ENCODE measurements at places on chromosomes 16 and 17.
A peak's percentile ranks its signal among the peaks of the same experiment; 100 is the strongest.

- no peaks in the 10 kb centered on the region for H3K27me3 ChIP-seq
- H3K36me3 ChIP-seq: no peaks in the 10 kb centered on the region
- no peak overlapping the region for H3K27ac ChIP-seq
- H3K4me1 ChIP-seq: no peaks in the 10 kb centered on the region
- DNase-seq: no peak
- no peak overlapping the region for H3K4me3 ChIP-seq
Measured at GRCh38 chr17:58968426-58969061, 138.1 kb downstream of the TRIM37 start.

GRCh38 chr17:30273373-30273772 is 18.4 kb downstream of the BLMH start:
- H3K4me3 ChIP-seq: no peak overlapping the region
- no peak for DNase-seq
- no peaks in the 10 kb centered on the region for H3K27me3 ChIP-seq
- no peak overlapping the region for H3K27ac ChIP-seq

- H3K4me1 ChIP-seq: peaks cover 64% of the 10 kb centered on the region
- H3K4me3 ChIP-seq: no peak overlapping the region
- DNase-seq: no peak
- H3K27ac ChIP-seq: peak overlapping the region; percentile 64
- H3K27me3 ChIP-seq: no peaks in the 10 kb centered on the region
Measured at GRCh38 chr17:48241131-48241591, 133.6 kb downstream of the SNX11 start.

GRCh38 chr16:57815987-57816745 is 13.9 kb upstream of the KIFC3 start:
- H3K4me3 ChIP-seq: no peak overlapping the region
- H3K27me3 ChIP-seq: no peaks in the 10 kb centered on the region
- peaks cover 23% of the 10 kb centered on the region for H3K4me1 ChIP-seq
- H3K27ac ChIP-seq: peak overlapping the region; percentile 80
- peak; percentile 95 for DNase-seq

DNA sequence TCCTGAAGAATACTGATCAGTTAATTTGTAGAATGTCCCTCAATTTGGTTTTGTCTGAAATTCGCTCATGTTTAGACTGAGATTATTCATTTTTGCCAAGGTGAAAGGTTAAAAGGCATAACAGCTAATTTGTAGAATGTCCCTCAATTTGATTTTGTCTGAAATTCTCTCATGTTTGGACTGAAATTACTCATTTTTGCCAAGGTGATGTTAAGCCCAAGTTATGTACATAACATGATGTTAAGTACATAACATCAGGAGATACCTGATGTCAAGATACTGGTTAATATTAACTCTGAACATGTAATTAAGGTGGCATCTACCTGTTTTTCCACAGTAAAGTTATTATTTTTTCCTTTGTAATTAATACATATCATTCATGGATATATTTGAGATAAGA is 243.4 kb upstream of the PMFBP1 start:
- H3K4me1 ChIP-seq: no peaks in the 10 kb centered on the region
- H3K27me3 ChIP-seq: no peaks in the 10 kb centered on the region
- H3K27ac ChIP-seq: no peak overlapping the region

- H3K4me1 ChIP-seq: peaks cover 91% of the 10 kb centered on the region
- H3K36me3 ChIP-seq: peaks cover 14% of the 10 kb centered on the region
- H3K27me3 ChIP-seq: no peaks in the 10 kb centered on the region
- H3K4me3 ChIP-seq: no peak overlapping the region
Measured at GRCh38 chr17:77423589-77424451, 283.1 kb downstream of the SEC14L1 start.

DNA sequence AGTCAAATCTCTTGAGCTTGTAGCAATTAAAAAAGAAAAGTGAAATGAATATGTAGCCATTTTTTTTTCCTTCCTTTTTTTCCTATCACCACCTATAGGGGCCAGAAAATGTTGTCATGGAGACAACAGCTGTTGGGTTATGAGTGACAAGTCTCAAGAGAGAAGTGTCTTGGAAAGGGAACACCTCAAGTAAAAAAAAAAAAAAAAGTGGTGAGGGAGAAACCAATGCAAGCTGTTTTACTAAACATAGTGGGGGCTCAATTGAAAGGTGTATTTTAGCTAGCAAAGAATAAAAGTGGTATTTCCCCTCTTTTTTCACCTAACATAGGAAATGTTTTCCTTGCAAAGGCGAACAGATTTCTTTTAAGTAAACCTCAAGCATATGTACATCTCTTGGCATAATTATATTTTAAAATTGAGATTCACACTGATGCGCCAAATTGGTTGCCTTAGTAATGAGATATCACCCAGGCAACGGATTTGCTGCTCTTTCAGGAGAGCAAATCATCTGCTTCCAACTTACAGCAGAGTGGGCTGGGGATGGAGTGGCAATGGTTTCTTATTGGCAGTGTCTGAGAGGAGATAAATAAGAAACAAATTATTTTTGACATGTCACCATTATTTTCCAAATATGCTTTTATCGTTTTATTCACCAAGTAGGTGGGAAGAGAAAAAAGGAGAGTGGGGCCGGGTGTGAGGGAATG is 183.6 kb downstream of the MYO1D start:
- no peak for DNase-seq
- H3K36me3 ChIP-seq: no peaks in the 10 kb centered on the region
- H3K4me1 ChIP-seq: no peaks in the 10 kb centered on the region
- no peaks in the 10 kb centered on the region for H3K27me3 ChIP-seq

DNA sequence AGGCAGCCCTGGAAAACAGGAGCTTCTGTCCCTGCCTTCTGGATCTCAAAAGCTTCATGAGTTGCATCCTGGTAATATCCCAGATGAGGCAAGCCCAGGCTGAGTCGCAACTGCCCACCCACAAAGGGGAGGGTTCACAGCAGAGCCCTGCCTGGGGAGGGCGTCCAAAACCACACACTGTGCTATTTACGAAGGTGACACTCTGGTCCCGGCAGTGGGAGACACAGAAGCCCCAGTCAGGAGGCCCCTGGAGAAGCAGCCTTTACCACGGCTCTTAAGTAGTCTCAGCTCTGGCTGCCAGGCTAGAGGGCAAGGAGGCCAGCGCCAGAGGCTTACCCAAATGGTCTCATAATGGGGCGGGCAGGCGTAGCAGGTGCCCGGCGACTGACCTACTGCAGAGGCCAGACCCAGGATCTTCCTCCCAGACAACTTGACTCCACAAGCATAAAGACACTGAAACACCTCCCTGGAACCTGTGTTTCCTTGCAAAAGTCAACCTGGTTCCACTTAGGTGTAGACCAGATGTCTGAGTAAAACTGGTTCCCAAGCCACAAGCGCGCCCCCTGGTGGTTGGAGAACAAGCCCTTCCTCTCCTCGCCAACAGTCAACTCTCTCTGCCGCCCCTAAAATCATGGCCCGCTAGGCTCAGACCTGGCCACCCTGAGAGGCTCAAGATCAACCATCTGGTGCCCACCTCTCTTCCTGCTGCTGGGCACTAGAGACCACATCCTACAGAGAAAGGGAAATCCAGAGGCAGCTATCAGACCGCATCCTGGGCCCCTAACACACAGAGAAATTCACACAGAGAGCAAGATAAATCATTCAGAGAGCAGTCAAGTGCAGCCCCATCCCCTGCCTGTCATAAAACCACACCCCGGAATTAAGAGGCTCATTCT is 5.2 kb downstream of the AXIN2 start:
- H3K27ac ChIP-seq: no peak overlapping the region
- no peaks in the 10 kb centered on the region for H3K36me3 ChIP-seq
- H3K27me3 ChIP-seq: peaks cover 45% of the 10 kb centered on the region
- no peak overlapping the region for H3K4me3 ChIP-seq
- no peaks in the 10 kb centered on the region for H3K4me1 ChIP-seq

DNA sequence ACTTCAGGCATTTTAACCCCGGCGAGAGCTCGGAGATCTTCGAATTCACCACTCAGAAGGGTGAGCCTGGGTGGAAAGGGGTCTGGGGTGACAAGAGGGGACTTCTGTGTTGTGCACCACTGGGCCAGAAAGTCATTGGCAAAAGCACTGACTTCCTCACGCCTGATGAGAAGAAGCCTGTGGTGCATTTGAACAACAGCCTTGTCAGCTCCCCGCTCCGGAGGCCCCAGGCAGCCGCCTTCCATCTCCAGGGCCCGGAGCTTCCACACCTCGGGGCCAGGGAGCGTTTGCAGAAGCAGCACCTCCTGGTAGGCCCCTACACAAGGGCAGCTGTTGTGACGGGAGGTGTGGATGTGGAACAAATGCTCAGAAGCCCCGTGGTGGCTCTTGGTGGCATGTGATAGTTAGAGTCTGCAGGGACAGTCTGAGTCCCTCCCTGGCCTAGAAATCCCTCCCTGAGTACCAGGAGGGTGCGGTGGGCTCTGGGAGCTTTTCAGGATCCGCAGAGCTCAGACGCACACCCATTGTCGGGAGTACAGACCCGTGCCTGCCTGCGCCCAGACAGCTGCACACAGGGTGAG is 9.7 kb downstream of the CACNG1 start:
- H3K4me3 ChIP-seq: no peak overlapping the region
- H3K27ac ChIP-seq: no peak overlapping the region
- H3K27me3 ChIP-seq: no peaks in the 10 kb centered on the region
- no peaks in the 10 kb centered on the region for H3K4me1 ChIP-seq
- no peaks in the 10 kb centered on the region for H3K36me3 ChIP-seq

- H3K4me3 ChIP-seq: no peak overlapping the region
- H3K36me3 ChIP-seq: peaks cover 88% of the 10 kb centered on the region
- no peak overlapping the region for H3K27ac ChIP-seq
- DNase-seq: no peak
- H3K27me3 ChIP-seq: no peaks in the 10 kb centered on the region
- H3K4me1 ChIP-seq: no peaks in the 10 kb centered on the region
Measured at GRCh38 chr17:4180791-4181190, 37.8 kb downstream of the CYB5D2 start.

DNA sequence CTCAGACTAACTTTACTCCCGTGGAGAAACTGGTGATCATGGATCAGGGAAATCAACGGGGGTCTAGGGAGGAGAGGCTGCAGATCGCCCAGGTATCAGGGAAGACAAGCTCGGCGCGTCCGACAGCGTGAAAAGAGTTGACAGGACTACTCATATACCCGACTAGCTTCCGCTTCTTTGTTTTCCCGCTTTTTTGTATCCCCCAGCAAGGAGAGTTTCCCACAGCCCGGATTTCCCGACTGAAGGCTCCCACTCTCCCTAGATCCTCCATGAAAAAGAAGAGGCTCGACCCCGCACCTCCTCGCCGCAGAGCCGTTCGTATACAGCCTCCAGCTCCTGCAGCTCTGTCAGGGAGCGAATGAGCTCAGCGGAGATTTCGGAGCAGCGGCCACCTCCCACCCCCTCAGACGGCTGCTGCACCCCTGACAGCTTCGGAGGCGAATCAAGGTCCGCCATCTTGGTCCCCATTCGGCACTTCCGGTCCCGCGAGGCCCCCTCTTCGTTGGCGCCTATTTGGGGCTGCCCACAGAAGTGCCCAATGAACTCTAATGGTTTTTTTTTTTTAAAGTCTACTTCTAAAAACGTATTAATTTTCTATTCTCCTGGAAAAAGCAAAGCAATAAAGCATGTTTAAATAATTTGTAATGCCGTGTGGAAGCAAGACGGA is at the start of gene COG4:
Gene COG4, minus strand, starts transcription at position 479 of the 667 bp plus-strand sequence. Its CDS starts 11 bp downstream, at position 468.
- H3K4me1 ChIP-seq: peaks cover 22% of the 10 kb centered on the region
- H3K27ac ChIP-seq: peak within 1 kb of the TSS; percentile 68
- peaks cover 39% of the 10 kb centered on the region for H3K36me3 ChIP-seq
- DNase-seq: peak; percentile 88
- H3K4me3 ChIP-seq: peak within 1 kb of the TSS; percentile 85

DNA sequence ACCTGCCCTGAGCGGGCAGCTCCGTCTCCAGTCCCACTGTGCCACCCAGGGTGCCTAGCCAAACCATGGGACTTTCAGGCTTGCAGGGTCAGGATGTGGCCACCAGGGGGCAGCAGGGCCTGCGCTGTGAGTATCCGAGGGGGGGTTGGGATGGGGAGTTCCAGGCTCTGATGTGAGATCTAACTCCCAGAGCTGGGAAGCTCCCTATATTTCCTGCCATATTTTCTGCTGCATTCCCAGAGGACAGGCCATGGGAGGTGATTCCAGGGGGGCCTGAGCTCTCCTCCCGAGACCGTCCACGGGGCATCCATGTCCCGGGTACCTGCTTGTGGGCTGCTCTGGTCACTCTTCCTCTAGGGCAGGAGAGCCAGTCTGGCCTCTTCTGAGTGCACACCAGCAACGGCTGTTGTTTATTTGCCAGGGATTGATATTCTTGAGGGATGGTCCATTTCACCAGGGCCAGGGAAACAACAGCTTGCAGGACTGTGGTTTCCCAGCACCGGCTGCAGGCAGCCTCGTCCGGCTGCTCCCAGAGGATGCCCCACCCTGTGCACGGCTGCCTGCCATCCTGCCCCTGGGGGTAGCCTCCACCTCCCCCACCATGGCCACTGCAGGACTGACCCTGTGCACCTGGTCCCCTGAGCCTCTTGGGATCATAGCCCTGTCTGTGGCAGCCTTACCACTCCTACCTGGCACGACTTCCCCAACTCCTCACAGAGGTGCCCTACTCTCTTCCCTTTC is 1.2 kb downstream of the GPR142 start:
- H3K4me1 ChIP-seq: no peaks in the 10 kb centered on the region

GRCh38 chr17:75730065-75730464 is 8.8 kb downstream of the ITGB4 start:
- no peak for DNase-seq
- H3K4me1 ChIP-seq: no peaks in the 10 kb centered on the region
- H3K4me3 ChIP-seq: no peak overlapping the region
- H3K27me3 ChIP-seq: no peaks in the 10 kb centered on the region
- peaks cover 100% of the 10 kb centered on the region for H3K36me3 ChIP-seq

GRCh38 chr16:62583414-62583813 is 547.2 kb upstream of the CDH8 start:
- no peaks in the 10 kb centered on the region for H3K4me1 ChIP-seq
- no peaks in the 10 kb centered on the region for H3K36me3 ChIP-seq
- no peak for DNase-seq
- H3K27me3 ChIP-seq: no peaks in the 10 kb centered on the region
- H3K27ac ChIP-seq: no peak overlapping the region

GRCh38 chr17:44044071-44044470 is 22.4 kb downstream of the LSM12 start:
- H3K27me3 ChIP-seq: no peaks in the 10 kb centered on the region
- DNase-seq: no peak
- H3K27ac ChIP-seq: peak overlapping the region; percentile 27
- peaks cover 15% of the 10 kb centered on the region for H3K4me1 ChIP-seq

All from RWPE2 (cell line).